ENCODE measurements at places on chromosomes 16 and 17. TPM values are rescaled to one million over a fixed set of nuclear protein-coding genes. Genes with fewer than 3 reads are reported as not detected.

The CD7 gene
- 1.4 TPM for total RNA-seq

The FOXN1 gene
- total RNA-seq, result 0.23 TPM

The POLR2C gene
- 91.0 TPM for total RNA-seq

The KRT20 gene
- 0.23 TPM for total RNA-seq

The MT3 gene
- total RNA-seq, result 2.6 TPM

The SPNS2 gene
- total RNA-seq, result 40.5 TPM

The TP53TG3 gene
- not detected for total RNA-seq

The TIGD7 gene
- total RNA-seq, result 14.2 TPM

All from metanephros (tissue), 2 donors.